RPMI7951 (cell line): ENCODE measurements at places on chromosomes 6 and 20.

DNA sequence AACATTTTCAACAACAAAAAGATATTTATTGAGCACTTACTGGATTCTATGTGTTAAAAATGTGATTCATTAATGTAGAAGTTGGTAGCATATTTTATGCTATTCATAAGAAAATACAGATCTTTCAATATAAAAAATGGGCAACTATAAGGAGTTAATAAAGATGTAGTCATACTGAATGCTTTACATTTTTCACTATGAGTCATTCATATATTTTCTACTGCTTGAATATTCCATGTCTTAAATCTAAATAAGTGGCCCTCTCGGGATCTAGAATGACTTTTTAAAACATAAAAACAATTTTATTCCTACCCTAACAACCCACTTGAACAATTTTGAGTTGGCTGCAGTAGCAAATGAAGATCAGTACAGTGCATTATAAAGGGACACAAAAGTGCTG is 362.1 kb downstream of the PHF3 start:
- no peak for DNase-seq

DNA sequence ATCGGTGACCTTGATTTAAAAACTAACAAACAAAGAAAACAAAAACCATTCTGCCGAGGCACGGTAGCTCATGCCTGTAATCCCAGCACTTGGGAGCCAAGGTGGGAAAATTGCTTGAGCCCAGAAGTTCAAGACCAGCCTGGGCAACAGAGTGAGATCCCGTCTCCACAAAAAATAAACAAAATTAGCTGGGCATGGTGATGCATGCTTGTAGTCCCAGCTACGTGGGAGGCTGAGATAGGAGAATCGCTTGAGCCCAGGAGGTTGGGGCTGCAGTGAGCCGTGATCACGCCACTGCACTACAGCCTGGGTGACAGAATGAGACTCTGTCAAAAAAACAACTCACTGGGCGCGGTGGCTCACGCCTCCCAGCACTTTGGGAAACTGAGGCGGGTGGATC is 48.2 kb upstream of the TFAP2A start:
- DNase-seq: no peak

DNA sequence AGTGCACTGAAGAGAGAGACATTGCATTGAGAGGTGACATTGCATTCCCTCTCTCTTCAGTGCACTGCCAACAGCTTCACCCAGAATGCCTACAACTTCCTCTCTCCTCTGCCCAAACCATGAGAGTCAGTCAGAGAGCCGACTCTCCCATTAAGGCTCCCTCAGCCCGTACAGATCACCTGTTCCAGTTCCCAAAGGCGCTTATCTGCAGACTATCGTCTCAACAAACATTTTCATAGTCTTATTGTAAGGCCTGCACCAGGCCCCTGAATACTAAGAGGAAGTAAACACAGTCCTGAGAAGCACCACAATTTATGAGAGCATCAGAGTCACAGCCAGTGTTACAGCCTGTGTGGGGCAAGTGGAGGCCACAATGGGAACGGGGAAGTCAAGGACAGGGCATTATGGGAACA is 53.7 kb downstream of the GFOD1 start:
- no peak for DNase-seq

GRCh38 chr20:24235296-24236175 is 233.9 kb upstream of the SYNDIG1 start:
- DNase-seq: no peak

GRCh38 chr6:15864038-15864707 is 201.3 kb upstream of the DTNBP1 start:
- DNase-seq: peak; percentile 9

DNA sequence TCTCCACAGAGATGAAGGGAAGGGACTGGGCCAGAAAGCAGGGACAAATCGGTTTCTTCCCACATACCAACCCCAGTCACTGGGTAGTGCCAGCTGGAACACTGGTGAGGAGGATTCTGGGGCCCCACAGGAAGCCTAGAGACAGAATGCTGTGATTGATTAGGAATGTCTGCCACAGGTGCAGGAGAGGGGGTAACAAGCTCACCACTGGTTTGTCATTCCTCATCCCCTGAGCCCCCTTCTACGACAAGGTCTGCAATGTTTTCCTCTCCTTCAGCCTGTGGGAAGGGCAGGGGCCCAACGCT is 89.8 kb downstream of the PREX1 start:
- no peak for DNase-seq

DNA sequence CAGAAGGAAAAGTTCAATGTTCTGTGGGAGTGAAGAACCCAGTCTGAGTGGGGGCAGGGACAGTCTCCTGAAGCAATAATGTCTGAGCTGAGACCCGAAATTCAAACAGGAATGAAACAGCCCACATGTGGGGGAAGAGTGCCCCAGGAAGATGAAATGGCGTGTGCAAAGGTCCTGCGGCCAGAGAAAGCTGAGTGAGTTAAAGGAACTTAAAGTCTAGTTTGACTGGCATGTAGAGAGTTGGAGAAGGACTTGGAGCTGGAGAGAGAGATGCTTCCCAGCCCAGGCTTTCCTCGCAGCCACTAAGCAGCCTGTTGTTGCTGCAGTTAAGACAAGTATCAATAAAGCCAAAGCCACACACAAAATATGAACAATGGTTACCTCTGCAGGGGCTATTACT is 38.0 kb upstream of the MDGA1 start:
- DNase-seq: no peak

- no peak for DNase-seq
Measured at GRCh38 chr20:9877932-9878495, 39.1 kb upstream of the PAK5 start.

DNA sequence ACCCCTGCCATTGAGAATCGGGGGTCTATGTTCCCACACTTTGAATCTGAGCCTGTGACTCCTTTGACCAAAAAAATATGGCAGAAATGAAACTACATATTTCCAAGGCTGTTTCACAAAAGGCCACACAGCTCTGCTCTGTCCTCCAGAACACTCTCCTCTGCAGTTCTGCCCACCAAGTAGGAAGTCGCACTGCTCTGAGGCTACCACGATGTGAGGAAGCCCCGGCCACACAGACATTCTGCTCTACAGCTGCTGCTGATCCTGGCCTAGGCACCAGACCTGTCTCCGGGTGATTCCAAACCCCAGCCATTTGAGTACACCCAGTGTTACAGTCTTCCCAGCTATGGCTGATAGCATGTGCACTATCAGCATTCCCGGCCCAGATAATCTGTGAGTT is 85.1 kb downstream of the LYRM4 start:
- no peak for DNase-seq

- no peak for DNase-seq
Measured at GRCh38 chr6:7171119-7171518, 63.4 kb downstream of the RREB1 start.

DNA sequence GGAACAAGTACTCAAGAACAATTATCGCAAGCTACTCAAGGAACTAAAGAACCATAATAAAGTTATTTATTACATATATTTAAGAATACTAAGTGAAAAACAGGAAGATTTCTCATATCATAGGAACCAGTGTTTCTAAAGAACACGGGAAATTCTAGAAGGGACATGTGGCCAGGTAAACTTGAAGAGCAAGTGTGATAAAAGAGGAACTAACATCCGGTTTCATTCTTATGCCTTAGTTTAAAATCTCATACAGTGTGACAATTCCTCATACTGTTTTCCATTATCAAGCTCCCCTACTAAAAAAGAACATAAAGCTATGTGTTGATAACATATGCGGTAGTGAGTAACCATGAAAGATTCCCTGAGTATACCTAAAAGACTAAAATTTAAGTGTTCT is 163.5 kb upstream of the SHLD1 start:
- no peak for DNase-seq

DNA sequence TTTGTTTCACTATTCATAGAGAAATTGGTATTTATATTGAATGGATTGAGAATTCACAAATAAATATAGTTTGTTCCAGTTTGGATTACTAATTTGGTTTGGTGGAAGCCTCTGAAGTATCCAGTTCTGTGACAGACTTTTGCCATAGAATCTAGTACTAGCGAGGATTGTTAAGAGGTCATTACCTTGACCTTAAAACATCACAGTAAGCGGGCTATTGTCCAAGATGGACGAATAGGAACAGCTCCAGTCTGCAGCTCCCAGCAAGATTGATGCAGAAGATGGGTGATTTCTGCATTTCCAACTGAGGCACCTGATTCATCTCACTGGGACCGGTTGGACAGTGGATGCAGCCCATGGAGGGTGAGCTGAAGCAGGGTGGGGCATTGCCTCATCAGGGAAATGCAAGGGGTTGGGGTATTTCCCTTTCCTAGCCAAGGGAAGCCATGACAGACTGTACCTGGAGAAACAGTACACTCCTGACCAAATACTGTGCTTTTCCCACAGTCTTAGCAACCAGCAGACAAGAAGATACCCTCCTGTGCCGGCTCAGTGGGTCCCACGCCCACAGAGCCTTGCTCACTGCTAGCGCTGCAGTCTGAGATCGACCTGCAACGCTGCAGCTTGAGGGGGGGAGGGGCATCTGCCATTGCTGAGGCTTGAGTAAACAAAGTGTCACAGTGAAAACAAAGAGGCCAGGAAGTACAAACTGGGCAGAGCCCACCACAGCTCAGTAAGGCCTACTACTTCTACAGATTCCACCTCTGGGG is 66.4 kb upstream of the NEDD9 start:
- no peak for DNase-seq

DNA sequence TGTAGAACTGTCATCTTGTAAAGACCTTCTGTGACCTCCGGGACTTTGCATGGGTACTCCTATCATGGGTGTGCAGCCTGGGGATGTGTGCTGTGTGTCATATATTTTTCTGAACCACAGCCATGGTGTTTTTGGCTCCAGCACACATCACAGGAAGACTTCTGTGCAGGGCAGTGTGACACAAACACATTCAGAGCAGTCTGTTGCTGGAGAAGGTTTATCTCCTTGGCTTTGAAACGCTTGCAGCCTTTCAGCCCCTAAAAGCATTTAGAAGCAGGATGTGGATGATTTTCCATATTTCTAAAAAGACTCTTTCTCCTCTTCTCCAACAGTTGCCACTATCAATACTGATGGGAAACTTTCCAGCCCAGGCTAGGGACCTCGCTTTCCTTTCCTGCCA is 221.6 kb upstream of the FOXA2 start:
- no peak for DNase-seq

DNA sequence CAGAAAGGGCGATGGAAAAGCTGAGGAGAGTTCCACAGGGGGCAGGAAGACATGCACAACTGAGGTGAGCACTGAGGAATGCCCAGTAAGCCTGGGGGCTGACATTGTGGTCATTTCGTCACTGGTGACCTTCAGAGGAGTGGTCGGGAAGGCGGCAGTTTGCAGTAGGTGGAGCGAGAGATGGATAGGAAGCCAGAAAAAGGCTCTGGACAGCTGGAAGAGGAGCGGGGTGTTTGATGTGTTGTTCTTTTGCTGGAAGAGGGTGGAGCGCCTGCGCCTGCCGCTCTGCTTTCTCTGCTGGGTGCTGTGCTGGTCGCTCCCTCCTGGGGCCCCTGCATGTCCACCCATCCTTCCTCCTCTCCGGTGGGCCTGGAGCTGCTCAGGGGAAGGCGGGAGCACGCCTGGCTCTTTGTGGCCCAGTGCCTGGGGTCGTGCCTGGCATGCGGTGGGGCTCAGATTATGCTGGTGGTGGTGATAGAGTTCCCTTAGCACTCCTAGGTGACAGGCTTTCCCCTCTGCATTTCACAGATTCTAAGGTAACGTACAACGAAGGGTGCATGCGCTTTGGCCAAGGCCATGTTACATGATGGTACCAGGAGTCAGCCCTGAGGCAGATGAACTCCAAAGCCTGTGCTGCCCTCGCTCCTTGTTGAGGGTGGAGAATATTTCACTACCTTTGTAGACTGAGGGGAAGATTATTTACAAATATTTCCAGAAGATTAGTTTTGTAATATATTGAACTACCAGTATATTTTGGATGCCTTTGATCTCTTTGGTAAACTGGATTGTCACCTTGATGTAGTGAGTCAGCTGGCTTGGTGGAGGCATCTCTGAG is 20.9 kb downstream of the ARID1B start:
- no peak for DNase-seq

DNA sequence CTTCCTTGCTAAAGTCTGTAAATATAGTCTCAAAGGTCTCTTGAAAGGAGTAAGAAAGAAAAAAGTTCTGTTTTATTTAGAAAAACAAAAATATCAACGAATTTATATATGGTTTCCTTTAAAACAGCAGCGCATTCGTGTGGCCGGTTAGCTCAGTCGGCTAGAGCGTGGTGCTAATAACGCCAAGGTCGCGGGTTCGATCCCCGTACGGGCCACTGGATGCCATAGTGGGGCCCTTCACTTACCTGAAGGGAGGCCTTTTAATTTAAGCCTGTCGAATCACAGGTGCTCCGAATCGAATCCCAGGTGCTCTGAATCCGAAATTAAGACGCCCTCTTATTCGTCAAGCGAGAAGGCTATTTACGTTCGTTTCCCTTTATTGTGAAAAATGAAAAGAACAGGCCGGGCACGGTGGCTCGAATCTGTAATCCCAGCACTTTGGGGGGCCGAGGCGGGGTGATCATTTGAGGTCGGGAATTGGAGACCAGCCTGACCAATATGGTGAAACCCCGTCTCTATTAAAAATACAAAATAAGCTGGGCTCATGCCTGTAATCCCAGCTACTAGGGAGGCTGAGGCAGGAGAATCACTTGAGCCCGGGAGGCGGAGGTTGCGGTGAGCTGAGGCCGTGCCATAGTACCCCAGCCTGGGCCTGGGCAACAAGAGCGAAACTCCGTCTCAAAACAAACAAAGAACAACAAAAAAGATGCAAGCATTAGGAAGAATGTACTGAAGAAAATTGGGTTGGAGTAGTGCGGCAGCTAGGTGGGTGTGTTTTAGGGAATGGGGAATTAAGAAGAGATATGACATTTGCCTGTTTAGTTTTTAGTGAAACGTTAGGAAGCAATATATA is 195.8 kb upstream of the ZNF184 start:
- peak; percentile 67 for DNase-seq

GRCh38 chr6:148263010-148263409 is 79.6 kb upstream of the SASH1 start:
- no peak for DNase-seq

DNA sequence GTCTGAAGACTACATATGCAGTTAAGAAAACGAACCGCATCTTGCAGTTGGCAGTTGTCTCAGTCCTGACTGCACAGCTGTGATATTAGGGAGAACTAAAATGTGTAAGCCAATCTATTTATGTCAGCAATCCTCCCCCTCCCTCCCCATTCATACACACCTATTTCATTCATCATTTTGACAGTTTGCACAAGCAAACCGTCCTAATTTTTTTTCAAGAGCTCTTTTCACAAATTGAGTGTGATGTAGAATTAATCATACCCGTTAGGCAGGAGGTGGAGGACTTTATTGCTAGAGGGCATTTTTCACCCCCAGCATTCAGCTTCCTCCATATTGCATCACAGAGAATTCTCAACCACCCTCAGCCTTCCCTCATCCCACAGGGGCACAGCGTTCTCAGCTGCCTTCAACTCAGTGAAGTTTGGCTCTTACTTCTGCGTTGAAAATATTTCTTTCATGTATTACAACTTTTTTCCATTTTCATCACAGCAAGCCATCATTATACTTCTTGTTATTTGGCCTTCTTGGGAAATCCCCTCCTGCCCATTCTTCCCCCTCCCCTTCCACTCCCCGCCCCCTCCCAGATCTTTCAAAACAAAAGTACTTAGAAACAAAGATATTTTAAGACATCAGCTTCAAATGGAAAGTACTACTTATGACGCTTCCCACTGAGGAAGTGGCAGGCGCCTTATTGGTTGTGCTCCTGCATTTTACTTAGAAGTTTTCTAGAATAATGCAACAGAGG is 37.5 kb downstream of the NOX3 start:
- peak; percentile 84 for DNase-seq

- no peak for DNase-seq
Measured at GRCh38 chr6:101613556-101613955, 220.0 kb downstream of the GRIK2 start.
